HCT116 (cell line): ENCODE measurements at places on chromosomes 1 and 21. TPM values are rescaled to one million over a fixed set of nuclear protein-coding genes. Genes with fewer than 3 reads are reported as not detected.

SCAMP3 gene
- 64.2 TPM for total RNA-seq

MSH4 gene
- total RNA-seq, result 1.7 TPM

RUNX3 gene
- total RNA-seq, result 22.6 TPM

FAM151A gene
- total RNA-seq, result not detected

CATSPERE gene
- 0.34 TPM for total RNA-seq

DNA sequence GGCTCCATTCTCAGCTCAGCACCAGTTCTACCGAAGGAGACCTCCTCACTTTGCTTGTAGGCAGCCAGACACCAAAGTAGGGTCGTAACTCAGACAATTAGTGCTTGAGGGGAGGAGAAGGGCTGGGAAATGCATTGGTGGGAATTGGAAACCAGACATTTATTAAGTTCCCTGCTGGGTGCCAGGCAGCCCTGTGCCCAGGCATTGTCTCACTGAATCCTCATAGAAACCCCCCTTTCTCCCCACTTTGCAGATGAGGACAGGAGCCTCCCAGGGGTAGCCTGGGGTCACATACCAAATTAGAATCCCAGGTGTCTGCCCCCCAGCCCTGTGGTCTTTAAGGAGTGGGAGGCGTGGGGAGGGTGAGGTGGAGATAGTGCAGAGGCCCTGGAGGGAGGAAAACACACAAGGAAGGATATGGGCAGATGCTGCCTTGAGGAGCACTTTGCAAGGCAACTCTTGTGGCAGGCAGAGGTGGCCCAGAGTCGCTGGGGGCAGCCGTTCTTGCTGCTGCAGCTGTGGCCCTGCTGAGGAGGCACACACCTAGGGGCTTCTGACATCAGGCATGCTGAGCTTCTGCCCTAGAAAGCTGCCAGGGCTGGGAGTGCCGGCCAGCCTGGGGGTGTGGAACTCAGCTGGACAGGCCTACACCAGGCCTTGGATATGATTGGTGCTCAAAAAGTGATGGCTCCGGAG, 29.4 kb downstream of the CDK18 start:
- no peaks in the 10 kb centered on the region for H3K27me3 ChIP-seq
- H3K36me3 ChIP-seq, result no peaks in the 10 kb centered on the region
- no peak overlapping the region for H3K4me3 ChIP-seq
- H3K4me1 ChIP-seq, result peaks cover 16% of the 10 kb centered on the region
- DNase-seq, result no peak

GRCh38 chr21:16911166-16911607, 601.7 kb upstream of the CXADR start:
- no peak overlapping the region for H3K4me3 ChIP-seq
- no peak overlapping the region for H3K27ac ChIP-seq
- H3K27me3 ChIP-seq, result no peaks in the 10 kb centered on the region
- H3K4me1 ChIP-seq, result no peaks in the 10 kb centered on the region

- peaks cover 21% of the 10 kb centered on the region for H3K36me3 ChIP-seq
- H3K4me3 ChIP-seq, result no peak overlapping the region
- H3K27me3 ChIP-seq, result no peaks in the 10 kb centered on the region
- no peak for DNase-seq
- H3K27ac ChIP-seq, result no peak overlapping the region
- H3K4me1 ChIP-seq, result peaks cover 6% of the 10 kb centered on the region
These were observed 2.3 kb downstream of the PACC1 start for GRCh38 chr1:212412374-212412773.

- H3K4me3 ChIP-seq, result no peak overlapping the region
- no peaks in the 10 kb centered on the region for H3K36me3 ChIP-seq
- no peak overlapping the region for H3K27ac ChIP-seq
These were observed 102.3 kb upstream of the TIAM1 start for GRCh38 chr21:31446226-31446855.

DNA sequence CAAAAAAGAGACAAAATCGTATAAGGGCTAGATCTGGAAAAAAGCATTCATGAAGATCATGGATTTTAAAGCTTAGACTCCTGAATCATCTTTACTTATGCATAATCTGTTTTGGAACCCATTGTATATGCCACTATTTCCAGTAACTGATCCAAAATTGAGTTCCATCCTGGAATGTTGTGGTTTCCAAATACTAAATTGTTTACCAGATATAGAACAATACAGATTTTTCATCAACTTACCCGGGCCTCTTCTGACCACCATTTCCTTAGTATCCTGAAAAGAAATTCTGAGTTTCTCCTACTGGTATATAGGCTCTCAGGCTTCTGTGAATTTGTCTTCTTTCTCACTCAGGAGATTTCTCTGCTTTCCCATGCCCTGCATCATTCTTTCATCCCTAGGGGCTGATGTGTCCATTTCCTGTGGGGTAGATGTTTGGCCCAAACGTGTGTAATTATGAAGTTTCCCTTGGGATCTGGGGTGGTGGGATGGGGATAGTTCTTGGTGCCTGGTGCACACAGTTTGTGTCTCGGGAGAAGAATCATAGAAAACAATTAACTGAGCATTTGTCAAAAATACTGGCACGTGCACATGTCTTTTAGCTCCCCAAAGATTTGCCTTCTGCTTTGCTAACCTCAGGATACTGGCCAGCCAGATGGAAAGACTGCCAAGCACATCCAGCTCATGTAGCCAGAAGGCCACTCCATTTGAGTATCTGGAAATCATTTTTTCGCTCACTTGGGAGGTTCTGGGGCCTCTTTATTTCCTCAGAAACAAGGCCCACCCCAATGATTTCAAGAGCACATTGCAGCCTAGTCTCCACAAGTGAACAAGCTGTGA, 127.8 kb downstream of the NTMT2 start:
- no peaks in the 10 kb centered on the region for H3K36me3 ChIP-seq
- no peak for DNase-seq
- no peaks in the 10 kb centered on the region for H3K27me3 ChIP-seq
- H3K27ac ChIP-seq, result no peak overlapping the region

- H3K4me3 ChIP-seq, result no peak overlapping the region
- H3K27ac ChIP-seq, result no peak overlapping the region
- no peak for DNase-seq
- no peaks in the 10 kb centered on the region for H3K4me1 ChIP-seq
These were observed 8.9 kb downstream of the SLAMF1 start for GRCh38 chr1:160637821-160638539.

- no peak for DNase-seq
- H3K4me1 ChIP-seq, result no peaks in the 10 kb centered on the region
- no peaks in the 10 kb centered on the region for H3K27me3 ChIP-seq
- no peak overlapping the region for H3K27ac ChIP-seq
- no peak overlapping the region for H3K4me3 ChIP-seq
These were observed 469.8 kb upstream of the OLFM3 start for GRCh38 chr1:102466487-102466886.

- DNase-seq, result no peak
- H3K27me3 ChIP-seq, result peaks cover 14% of the 10 kb centered on the region; the same call in 1 of the 2 replicates
- H3K4me3 ChIP-seq, result no peak within 1 kb of the TSS
- no peaks in the 10 kb centered on the region for H3K4me1 ChIP-seq
These were observed at the start of gene CRNN for GRCh38 chr1:152413909-152414308. Gene CRNN, minus strand, starts transcription at chr1:152414263. Its CDS starts 2,030 bp downstream, at chr1:152412233.

GRCh38 chr1:243546457-243546856, 290.6 kb downstream of the SDCCAG8 start:
- DNase-seq, result no peak
- no peak overlapping the region for H3K4me3 ChIP-seq
- H3K27ac ChIP-seq, result no peak overlapping the region
- no peaks in the 10 kb centered on the region for H3K36me3 ChIP-seq
- H3K27me3 ChIP-seq, result no peaks in the 10 kb centered on the region
- H3K4me1 ChIP-seq, result 0 out of 2 replicates have a peak, but pooled peaks cover 4% of the 10 kb centered on the region

DNA sequence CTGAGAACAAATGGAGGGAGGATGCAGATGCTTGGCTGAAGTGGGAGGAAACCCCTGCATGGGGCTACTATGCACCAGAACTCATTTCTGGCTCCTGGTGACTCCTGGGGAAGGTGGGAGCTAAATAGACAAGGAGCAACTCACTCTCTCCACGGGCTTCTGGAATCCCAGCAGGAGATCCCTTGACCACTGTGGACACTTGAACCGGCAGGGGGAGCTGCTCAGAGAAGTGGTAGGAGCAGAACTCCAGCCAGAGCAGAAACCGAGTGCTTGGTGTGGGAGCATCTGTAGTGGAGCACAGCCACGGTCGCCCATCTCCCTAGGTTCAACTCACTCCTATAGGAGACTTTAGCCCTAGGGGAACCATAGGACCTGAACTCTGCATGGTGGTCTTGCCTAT, 205.6 kb upstream of the GJB5 start:
- no peak overlapping the region for H3K27ac ChIP-seq
- no peaks in the 10 kb centered on the region for H3K27me3 ChIP-seq
- H3K36me3 ChIP-seq, result no peaks in the 10 kb centered on the region
- DNase-seq, result peak; percentile 10
- no peak overlapping the region for H3K4me3 ChIP-seq

- no peak overlapping the region for H3K27ac ChIP-seq
- H3K4me3 ChIP-seq, result no peak overlapping the region
- H3K27me3 ChIP-seq, result peaks cover 66% of the 10 kb centered on the region
- no peaks in the 10 kb centered on the region for H3K36me3 ChIP-seq
These were observed 100.0 kb downstream of the ELAVL4 start for GRCh38 chr1:50208756-50209155.

GRCh38 chr1:59639266-59639665, 175.5 kb upstream of the HOOK1 start:
- no peaks in the 10 kb centered on the region for H3K27me3 ChIP-seq
- H3K4me3 ChIP-seq, result no peak overlapping the region
- no peak overlapping the region for H3K27ac ChIP-seq
- H3K4me1 ChIP-seq, result no peaks in the 10 kb centered on the region

- DNase-seq, result no peak
These were observed 362.7 kb downstream of the SIPA1L2 start for GRCh38 chr1:232267092-232267836.

DNA sequence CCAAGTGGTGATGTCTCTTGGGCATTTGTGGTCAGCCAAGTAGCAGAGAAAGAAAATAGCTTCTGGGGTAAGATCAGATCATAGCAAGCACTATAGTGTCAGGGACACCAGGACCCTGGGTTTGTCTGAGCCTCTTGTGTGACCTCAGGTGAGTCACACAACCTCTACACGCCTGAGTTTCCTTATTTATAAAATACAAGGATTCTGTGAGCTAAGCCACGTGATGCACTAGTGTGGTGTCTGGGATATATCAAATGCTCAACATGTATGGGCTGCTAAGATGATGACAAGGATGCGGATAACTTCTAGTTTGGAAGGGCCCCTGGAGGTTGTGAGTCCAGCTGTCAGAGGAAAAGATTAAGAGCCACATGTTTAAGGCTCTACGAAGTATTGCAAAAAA, 24.5 kb upstream of the ZNF436 start:
- DNase-seq, result no peak
- H3K4me3 ChIP-seq, result no peak overlapping the region
- H3K27me3 ChIP-seq, result no peaks in the 10 kb centered on the region

DNA sequence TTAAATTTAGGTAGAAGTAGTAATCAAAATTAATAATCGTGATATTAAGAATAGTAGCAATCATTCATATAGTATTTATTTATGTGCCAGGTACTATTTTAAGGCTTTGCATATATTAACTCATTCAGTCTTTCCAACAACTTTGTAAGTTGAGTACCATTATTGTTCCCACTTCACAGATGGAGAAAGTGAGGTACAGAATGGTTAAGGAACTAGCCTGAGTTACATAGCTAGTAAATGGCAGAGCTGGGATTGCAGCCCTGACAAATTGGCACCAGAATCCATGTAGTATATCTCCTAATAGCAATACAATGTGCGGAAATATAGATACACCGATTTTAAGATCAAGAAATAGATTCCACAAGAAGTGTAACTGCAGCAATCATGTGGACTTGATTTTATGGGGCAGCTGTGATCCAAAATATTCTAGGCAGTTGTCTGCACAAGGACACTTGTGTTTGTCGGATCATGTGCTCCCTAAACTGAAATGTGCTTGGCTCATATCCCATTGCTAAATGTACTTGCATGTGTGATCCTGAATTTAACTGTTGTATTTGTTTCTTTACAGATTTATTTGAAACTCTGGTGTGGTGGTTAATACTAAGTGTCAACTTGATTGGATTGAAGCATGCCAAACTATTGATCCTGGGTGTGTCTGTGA, 5.8 kb upstream of the GTF2B start:
- H3K27me3 ChIP-seq, result no peaks in the 10 kb centered on the region
- no peak for DNase-seq
- H3K36me3 ChIP-seq, result no peaks in the 10 kb centered on the region
- peaks cover 9% of the 10 kb centered on the region for H3K4me1 ChIP-seq

GRCh38 chr21:18499761-18500376, 96.3 kb upstream of the TMPRSS15 start:
- H3K27me3 ChIP-seq, result no peaks in the 10 kb centered on the region
- H3K36me3 ChIP-seq, result no peaks in the 10 kb centered on the region
- H3K27ac ChIP-seq, result no peak overlapping the region
- DNase-seq, result peak; percentile 10

GRCh38 chr1:37930246-37931101, 16.4 kb downstream of the INPP5B start:
- peaks cover 43% of the 10 kb centered on the region for H3K4me1 ChIP-seq
- H3K4me3 ChIP-seq, result peak overlapping the region; percentile 87
- peak overlapping the region; percentile 58 for H3K27ac ChIP-seq
